ENCODE measurements at places on chromosomes 16 and 17.

- DNase-seq, result no peak
These were observed 12.8 kb downstream of the GOSR2 start for GRCh38 chr17:46935658-46936266.

- DNase-seq, result peak; percentile 52
These were observed 4.9 kb downstream of the CDK3 start for GRCh38 chr17:76005263-76006149.

DNA sequence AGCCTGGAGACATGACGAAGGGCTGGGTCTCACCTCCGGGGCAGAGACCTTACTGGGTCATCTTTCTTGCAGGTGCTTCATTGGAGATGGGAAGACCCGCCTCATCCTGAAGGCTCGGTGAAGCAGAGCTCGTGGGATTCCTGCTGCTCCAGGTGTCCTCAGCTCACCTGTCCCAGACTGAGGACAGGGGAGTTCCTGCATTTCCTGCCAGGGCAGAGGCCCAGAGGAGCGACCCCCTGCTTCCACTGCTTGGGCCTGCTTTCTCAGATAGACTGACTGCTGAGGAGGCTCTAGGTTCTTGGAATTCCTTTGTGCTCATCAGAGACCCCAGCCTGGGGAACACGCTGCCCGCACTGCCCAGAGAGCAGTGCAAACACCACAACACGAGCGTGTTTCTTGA, 11.6 kb downstream of the AQP8 start:
- no peak for DNase-seq

- DNase-seq, result no peak
These were observed 142.3 kb downstream of the IRX5 start for GRCh38 chr16:55072976-55073375.

- DNase-seq, result no peak
These were observed 16.2 kb downstream of the SALL1 start for GRCh38 chr16:51134876-51135275.

DNA sequence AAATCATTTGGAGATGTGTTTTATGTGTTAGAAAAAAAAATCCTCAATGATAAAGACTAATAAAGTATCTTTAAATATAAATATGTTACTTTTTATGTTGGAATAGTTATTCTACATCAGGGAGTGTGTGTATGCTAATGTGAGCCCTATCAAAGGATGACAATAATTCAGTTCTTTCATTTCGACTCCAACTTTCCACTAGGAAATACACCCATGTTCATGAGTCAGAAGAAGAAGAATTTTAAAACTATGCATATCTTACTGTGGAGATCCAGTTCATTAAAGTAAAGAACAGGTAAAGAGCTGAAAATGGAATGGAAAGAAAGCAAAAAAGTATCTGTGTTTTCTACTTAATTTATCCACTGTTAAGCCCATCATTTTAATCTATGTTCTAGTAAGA, 399.8 kb downstream of the KCNJ2 start:
- DNase-seq, result no peak

- DNase-seq, result no peak
These were observed 31.6 kb downstream of the IQCK start for GRCh38 chr16:19749571-19750080.

- no peak for DNase-seq
These were observed 112.0 kb downstream of the RPTOR start for GRCh38 chr17:80656590-80656989.

DNA sequence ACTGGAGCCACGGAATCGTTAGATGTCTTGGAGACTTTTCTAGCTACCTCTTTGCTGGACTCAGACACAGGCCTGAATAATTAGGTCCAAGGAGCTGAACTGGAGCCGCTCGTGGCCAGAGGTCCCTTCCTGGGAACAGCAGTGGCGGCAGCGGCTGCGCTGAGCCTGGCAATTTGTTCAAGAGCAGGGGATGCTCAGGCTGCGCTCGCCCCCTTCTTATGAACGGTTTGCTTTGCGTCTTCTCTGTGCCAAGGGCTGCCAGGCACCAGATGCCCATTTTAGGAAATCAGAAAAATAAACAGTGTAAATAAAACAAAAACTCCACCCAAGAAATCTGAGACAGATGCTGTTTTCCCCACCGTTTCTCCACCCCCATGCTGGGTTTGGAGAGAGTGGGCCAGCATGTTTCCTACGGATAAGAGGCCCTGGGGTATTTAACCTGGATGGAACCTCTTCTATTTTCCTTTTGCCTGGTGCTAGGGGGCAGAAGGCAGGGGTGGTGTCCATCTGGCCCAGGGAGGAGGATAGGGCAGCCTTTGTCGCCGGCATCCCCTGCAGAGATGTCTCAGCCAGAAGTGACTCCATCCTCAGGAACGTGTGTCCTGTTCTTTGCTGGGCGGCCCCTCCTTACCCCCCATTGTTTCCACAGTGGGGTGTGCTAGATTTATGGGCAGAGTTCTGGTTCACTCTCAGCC, 163.4 kb downstream of the SEC14L1 start:
- DNase-seq, result peak; percentile 60

DNA sequence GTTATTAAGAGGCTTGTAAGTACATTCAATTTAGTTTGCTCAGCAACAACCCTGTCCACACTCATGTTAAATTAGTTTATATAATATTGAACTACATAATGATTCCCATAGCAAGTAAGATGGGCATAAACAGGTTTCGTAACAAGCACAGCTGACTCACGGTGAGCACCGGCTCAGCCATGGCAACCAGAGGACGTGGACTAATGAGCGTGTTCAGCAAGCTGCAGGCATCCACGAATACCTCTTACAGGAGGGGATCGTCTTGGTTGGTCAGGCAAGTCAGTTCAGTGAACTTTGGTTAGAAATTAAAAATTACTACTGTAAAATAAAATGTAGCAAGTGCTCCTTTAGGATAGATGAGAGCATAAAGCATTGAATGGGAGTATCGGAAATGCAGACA, 58.4 kb downstream of the ELAC2 start:
- DNase-seq, result no peak
